Left hindlimb (tissue), 1 donor: ENCODE measurements at places on chromosomes 5 and 9.

DNA sequence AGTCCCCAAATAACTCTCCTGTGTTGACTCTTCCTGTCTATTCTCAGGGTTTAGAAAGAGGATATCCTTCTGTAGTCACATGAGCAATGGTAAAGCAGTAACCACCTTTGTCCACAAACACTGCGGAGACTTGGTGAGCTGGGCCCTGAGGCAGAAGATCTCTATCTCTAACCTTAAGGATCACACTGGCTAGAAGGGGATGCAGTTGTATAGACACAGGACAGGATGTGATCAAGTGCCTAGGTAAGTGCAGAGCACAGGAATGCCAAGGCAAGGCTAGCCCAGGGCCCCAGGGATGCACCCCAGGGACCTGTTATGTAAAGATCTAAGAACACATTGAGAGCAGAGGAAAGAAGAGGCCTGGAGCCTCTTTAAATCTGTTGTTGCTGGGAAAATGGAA is 610.5 kb downstream of the IRX1 start:
- no peak for DNase-seq

- no peak for DNase-seq
Observed at GRCh38 chr5:154653764-154654485, 101.3 kb upstream of the LARP1 start.

DNA sequence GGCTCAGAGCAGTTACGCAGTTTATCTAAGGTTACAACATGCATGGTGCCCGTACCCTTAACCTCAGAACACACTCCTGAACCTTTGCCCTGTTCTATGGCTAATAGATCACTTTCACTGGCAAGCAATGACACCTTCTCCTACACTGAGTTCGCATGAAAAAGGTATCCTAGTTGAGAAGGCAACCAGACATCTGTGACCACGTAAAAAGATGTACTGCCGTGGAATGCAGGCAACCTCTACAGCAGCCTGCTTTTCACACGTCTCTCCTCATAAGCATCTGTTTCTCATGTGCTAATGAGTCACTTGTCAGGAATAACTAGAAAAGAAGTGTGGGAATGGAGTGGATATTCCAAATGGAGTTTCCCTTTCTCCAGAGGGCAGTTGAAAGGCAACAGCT is 71.4 kb downstream of the FBXO38 start:
- no peak for DNase-seq

GRCh38 chr5:83496626-83497025 is 25.1 kb downstream of the VCAN start:
- DNase-seq = no peak

GRCh38 chr5:68995845-68996545 is 97.8 kb upstream of the SLC30A5 start:
- DNase-seq = no peak

DNA sequence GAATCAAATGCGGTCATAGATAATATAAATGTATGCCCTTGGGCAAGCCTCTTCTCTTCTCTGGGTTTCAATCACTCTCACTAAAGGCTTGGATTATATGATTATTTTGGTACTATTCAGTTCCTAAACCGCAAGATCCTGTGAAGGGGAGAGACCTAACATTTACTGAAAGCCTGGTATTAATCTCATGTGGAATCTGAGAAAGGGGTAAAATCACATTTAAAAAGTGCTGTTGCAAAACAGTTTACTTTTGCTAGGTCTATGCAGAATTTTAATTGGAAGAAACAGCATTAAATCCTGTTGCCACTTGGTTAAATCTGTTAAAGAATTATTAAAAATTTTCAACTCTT is 50.7 kb downstream of the SLC44A1 start:
- DNase-seq = no peak
